ENCODE measurements at places on chromosomes 5 and 9. TPM values are rescaled to one million over a fixed set of nuclear protein-coding genes. Genes with fewer than 3 reads are reported as not detected.

- DNase-seq = no peak
Measured at GRCh38 chr5:79456890-79457583, 56.9 kb downstream of the HOMER1 start.

- no peak for DNase-seq
Measured at GRCh38 chr9:37966412-37967013, 62.6 kb upstream of the SLC25A51 start.

DNA sequence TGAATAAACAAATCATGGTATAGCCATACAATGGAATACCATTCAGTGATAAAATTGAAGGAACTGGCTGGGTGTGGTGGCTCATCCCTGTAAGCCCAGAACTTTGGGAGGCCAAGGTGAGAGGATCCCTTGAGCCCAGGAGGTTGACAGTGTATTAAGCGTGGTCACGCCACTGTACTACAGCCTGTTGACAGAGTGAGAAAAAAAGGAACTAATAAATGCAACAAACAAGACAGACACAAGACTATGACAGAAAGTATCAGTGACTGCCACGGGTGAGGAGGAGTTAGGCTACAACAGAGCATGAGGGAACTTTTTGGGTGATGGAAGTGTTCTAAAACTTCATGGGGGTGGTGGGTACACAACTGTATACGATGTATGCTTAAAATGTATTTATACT lies 2.2 kb downstream of the FNIP1 start:
- DNase-seq = no peak

- no peak for DNase-seq
Measured at GRCh38 chr9:76269789-76270188, 124.4 kb downstream of the RFK start.

GRCh38 chr9:37034938-37035647 lies 1.0 kb upstream of the PAX5 start:
- peak; percentile 38 for DNase-seq

DNA sequence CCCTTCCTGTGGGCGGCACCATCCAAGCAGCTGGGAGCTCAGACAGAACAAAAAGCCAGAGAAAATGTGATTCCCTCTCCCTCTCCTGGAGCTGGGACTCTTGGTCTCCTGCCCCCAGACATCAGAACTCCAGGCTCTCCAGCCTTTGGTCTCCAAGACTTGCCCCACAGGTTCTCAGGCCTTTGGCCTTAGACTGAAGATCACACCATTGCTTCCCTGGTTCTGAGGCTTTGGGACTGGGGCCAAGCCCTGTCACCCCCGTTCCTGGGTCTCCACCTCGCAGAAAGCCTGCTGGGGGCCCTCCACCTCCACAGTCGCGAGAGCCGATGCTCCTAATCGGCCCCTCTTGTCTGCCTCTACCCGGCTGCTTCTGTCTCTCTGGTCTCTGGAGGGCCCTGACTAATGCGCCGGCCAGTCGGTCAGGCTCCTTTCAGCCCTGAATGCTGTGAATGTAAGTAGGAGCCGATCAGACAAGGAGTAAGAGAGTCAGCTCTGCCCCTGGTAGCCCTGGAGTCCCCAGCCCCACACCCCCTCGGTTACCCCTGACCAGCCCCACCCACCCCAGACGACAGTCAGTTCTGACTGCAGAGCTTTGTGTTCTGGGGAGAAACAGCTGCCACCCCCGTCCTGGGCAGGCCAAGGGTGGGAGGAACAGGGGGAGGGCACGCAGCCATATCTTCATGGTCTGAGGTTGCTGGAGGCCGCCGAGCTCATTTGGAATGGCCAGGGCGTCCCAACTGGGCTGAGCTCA lies 57.5 kb downstream of the VAV2 start:
- DNase-seq = no peak

DNA sequence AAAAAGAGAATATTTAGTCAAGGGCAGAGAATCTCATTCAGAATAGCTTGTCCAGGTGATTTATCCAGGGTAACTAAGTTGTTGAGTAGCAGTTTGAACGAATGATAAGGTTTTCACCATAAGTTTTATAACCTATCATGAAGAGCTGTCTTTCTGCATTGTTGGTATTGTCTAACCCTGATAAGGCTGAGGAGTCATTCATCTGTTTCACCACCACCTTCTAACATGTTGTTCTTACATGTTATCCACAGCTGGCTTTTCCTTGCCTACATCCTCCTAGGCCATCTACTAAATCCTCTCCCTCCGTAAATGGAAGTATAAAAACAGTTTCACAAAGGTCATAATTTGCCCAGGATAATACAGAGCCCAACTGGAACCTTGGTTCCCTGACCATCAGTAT lies 24.1 kb downstream of the ZNF462 start:
- no peak for DNase-seq

DNA sequence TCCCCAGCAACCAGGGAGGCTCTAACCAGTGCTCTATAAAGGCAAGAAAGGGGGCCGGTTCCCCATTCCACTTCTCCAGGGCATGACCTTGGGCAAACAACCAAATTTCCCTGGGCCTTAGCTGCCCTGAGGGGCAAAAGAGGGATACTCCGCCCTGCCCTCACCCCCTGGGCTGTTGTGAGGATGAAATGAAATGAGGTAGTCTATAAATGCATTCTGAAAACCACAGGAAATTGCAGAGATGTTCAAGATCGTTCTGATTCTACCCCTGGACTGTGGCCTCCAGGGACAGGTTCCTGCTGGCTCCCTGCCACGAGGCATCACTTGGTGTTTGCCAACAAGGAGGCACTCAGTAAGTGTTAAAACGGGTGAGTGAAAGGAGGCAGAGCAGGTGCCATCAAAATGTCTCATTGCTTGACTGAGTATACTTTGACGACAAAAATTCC lies 5.7 kb downstream of the RAPGEF1 start:
- peak; percentile 56 for DNase-seq

DNA sequence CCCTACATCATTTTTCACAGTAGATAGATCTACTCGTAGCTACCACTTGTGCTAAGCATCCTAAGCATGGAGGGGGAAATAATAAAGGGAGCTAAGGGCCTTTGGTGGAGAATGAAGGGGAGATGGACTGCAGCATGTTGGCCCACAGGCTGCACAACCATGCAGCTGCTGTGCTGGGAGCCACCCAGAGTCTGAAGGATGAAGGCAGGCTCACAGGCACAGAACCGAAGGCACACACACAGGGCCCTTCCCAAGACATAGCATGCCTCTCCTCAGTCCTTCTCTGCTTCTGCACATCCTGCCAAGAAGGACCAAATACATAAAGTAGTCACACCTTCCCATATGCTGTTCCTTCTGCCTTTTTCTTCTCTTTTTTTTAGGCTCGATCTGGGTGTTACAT lies 6.6 kb downstream of the FAM193B start:
- DNase-seq = no peak

SLCO6A1 gene
- not detected for polyA plus RNA-seq

PCYOX1L gene
- 17.5 TPM for polyA plus RNA-seq

AFAP1L1 gene
- polyA plus RNA-seq = 0.89 TPM

FGD3 gene
- polyA plus RNA-seq = not detected

GPRIN1 gene
- polyA plus RNA-seq = 6.6 TPM
